ENCODE measurements at places on chromosomes 2 and 18.

DNA sequence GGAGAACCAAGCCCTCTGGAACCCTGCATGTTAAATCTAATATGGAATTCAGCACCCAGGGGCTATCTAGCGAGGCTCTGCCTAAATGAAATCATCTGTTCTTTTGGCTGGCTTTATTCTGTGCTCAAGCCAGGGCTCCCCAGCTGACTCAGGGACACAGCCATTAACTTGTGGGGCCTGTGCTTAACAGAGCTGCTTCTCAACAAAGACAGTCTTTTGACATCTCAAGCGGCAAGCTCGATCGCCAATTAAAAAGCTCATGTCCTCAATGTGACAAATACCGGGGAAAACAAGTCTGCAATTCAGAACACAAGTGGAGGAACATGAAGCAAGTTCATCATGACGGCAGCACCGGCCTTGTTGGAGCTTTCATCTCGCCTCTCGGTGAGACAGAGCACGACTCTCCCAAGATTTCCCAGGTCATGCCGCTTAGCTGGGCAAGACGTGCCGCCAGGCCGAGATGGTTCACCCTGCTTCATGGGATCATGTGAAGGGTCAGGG lies 64.9 kb downstream of the KLHL29 start:
- no peak overlapping the region for H3K27ac ChIP-seq
- H3K27me3 ChIP-seq = no peaks in the 10 kb centered on the region
- H3K4me3 ChIP-seq = no peak overlapping the region
- H3K4me1 ChIP-seq = peaks cover 5% of the 10 kb centered on the region

DNA sequence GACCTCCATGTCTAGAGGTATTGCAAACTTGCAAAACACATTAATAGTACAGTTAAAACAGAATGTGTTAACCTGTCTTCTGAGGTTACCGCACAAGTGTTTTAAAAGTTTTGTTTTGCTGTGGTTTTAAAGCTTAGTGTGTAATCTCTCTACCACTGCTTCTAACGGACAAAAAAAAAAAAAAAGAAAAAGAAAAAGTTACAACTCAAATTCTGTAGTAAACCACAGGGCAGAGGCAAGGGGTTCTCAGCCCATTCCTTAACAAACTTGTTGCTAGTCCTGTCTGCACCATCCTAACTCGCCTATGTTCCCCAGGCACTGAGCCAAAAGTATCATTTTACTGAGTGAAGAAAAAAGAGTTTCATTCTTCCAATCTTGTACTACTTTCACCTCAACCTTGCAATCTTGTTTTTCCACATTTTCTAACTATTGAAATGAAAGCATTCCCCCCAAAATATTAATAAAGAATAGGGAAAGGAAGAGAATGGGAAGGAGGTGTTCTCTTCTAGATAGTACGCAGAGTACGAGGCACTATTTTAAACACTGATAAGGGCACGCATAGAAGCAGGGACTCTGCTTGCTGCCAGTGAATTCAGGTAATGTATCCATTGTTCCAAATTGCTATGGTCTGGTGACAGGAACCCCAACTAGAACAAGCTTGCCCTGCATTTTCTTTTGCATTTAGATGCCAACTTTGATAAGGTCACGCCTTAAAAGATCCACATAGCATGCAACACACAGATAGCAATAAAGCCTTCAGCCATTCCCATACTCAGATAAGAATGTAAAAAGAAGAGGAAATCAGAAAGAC lies 47.1 kb downstream of the IKZF2 start:
- peaks cover 13% of the 10 kb centered on the region for H3K4me1 ChIP-seq
- no peak for DNase-seq
- H3K27ac ChIP-seq = no peak overlapping the region

- no peaks in the 10 kb centered on the region for H3K27me3 ChIP-seq
- no peaks in the 10 kb centered on the region for H3K4me1 ChIP-seq
- H3K4me3 ChIP-seq = no peak overlapping the region
- H3K27ac ChIP-seq = no peak overlapping the region
These were observed 57.4 kb upstream of the EPAS1 start for GRCh38 chr2:46239847-46240181.

DNA sequence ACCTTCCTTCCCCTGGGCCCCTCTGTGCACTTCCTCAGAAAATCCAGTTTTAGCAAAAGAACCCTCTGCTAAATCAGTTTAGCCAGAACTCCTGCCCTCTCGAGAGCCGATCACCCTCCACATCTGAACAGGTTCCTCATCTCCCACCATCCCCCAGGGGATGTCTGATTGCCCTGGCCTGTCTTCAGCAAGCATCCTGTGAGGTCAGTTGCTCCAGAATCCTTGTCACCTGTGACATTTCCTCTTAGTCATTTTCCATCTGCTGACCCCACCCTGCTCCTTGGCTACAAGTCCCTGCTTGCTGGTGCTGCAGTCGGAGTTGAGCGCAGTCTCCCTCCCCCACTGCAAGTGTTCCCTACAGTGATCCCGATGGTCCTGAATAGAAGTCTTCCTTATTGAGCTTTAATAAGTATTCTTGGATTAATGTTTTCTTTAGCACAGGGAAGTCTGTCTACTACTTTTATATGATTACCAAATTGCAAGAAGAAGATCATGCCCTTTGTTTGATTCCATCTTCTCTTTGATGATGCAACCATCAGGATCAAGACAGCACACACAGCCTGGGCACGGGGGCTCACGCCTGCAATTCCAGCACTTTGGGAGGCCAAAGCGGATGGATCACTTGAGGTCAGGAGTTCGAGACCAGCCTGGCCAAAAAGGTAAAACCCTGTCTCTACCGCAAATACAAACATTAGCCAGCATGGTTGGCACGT lies 30.9 kb upstream of the UBE2F start:
- DNase-seq = no peak
- no peak overlapping the region for H3K4me3 ChIP-seq
- H3K4me1 ChIP-seq = peaks cover 16% of the 10 kb centered on the region
- no peaks in the 10 kb centered on the region for H3K36me3 ChIP-seq
- H3K27ac ChIP-seq = no peak overlapping the region

DNA sequence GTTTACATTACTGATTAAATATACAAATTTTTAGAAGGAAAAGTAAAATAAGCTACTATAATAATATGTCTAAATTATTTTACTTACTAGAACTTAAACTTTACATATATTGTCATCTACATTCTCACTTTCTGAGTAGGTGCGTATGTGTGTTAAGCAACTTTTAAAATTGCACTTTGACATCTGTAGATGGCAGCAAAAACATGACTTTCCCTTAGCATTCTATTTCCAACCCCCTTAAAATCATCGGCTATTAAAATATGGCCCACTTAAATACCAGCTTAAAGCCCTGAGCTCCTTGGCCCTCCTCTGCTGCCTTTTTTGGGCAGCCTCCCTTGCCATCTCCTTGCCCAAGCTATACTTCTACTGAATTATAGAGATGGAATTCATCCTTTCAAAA lies 78.0 kb downstream of the UPP2 start:
- no peaks in the 10 kb centered on the region for H3K36me3 ChIP-seq
- DNase-seq = no peak
- no peak overlapping the region for H3K27ac ChIP-seq
- H3K4me1 ChIP-seq = no peaks in the 10 kb centered on the region
- H3K27me3 ChIP-seq = no peaks in the 10 kb centered on the region

GRCh38 chr2:148920559-148920958 lies 45.5 kb downstream of the KIF5C start:
- H3K36me3 ChIP-seq = no peaks in the 10 kb centered on the region
- H3K27ac ChIP-seq = no peak overlapping the region
- no peaks in the 10 kb centered on the region for H3K4me1 ChIP-seq
- H3K4me3 ChIP-seq = no peak overlapping the region
- no peaks in the 10 kb centered on the region for H3K27me3 ChIP-seq

GRCh38 chr2:30716123-30716900 lies 90.9 kb downstream of the CAPN13 start:
- no peak overlapping the region for H3K4me3 ChIP-seq
- H3K27me3 ChIP-seq = no peaks in the 10 kb centered on the region
- H3K36me3 ChIP-seq = no peaks in the 10 kb centered on the region
- DNase-seq = no peak
- no peaks in the 10 kb centered on the region for H3K4me1 ChIP-seq
- H3K27ac ChIP-seq = no peak overlapping the region

DNA sequence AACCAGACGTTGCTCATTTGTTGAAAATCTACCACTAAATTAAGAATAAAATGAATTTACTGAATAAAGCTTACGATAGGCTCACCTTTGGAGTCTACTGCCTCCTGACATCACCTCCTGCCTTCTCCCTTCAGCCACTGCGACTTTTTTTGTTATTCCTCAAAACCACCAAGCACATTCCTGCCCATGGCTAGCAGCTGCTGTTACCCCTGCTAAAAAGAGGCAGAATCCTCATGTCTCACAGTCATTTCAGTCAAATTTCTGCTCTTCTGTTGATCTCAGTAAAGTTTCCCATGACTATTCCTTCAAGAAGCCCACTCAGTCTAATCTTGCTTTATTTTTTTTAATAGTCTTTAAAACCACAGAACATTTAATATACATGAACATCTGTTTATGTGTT lies 40.8 kb upstream of the ANKRD62 start:
- no peak overlapping the region for H3K4me3 ChIP-seq
- no peaks in the 10 kb centered on the region for H3K27me3 ChIP-seq
- no peaks in the 10 kb centered on the region for H3K36me3 ChIP-seq
- no peaks in the 10 kb centered on the region for H3K4me1 ChIP-seq

GRCh38 chr18:79597831-79598632 lies 81.6 kb upstream of the CTDP1 start:
- no peaks in the 10 kb centered on the region for H3K4me1 ChIP-seq
- H3K27ac ChIP-seq = no peak overlapping the region
- H3K36me3 ChIP-seq = no peaks in the 10 kb centered on the region
- no peaks in the 10 kb centered on the region for H3K27me3 ChIP-seq
- DNase-seq = no peak
- H3K4me3 ChIP-seq = no peak overlapping the region

GRCh38 chr2:168457190-168457895 lies 1.3 kb downstream of the CERS6 start:
- H3K36me3 ChIP-seq = no peaks in the 10 kb centered on the region
- H3K4me3 ChIP-seq = peak overlapping the region; percentile 87
- no peak for DNase-seq
- H3K27me3 ChIP-seq = no peaks in the 10 kb centered on the region
- no peak overlapping the region for H3K27ac ChIP-seq
- H3K4me1 ChIP-seq = peaks cover 12% of the 10 kb centered on the region

- H3K36me3 ChIP-seq = no peaks in the 10 kb centered on the region
- H3K27ac ChIP-seq = peak overlapping the region; percentile 70
- no peaks in the 10 kb centered on the region for H3K27me3 ChIP-seq
These were observed 54.4 kb downstream of the SMAD7 start for GRCh38 chr18:48896326-48896874.

DNA sequence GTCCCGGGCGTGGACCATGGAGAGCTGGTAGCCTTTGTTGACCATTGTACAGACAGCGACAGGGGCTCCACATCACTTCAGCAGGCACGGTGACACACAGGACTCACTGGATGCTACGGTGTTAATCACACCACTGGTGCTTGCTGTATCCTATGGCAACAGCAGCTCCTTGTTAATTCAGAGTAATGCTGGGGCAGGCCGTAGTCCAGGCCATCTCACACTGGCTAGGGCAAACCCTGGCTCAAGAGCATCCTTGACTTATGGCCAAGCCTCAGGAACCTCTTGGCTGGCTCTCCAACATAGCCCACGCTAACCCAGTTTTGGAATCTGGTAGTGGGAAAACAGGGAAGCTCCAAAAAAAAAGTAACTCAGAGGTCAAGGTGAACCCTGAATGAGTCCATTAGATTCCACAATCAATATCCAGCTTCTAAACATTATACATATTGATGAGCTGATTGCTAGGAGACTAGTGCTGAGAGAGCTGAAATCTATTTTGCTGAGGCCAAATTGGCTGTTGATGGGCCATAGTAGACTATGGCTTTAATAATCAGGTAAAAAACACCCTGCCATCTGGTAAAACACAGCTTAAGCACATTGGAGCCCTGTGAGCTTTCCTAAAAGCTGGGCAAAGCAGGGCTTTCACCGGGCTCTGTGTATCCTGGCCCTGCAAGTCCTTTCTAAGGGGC lies 253.6 kb downstream of the PRKCE start:
- DNase-seq = no peak
- no peak overlapping the region for H3K27ac ChIP-seq
- no peaks in the 10 kb centered on the region for H3K4me1 ChIP-seq
- no peaks in the 10 kb centered on the region for H3K36me3 ChIP-seq
- no peaks in the 10 kb centered on the region for H3K27me3 ChIP-seq

Data from thoracic aorta (tissue), 2 donors.